Stimulated activated CD8-positive, alpha-beta memory T cell treated with anti-CD3 and anti-CD28 coated beads, Interleukin-2, amount 100 ng/mL, for 1 hour (primary cell): ENCODE measurements at places on chromosomes 3 and 15.
A peak's percentile ranks its signal among the peaks of the same experiment; 100 is the strongest.

DNA sequence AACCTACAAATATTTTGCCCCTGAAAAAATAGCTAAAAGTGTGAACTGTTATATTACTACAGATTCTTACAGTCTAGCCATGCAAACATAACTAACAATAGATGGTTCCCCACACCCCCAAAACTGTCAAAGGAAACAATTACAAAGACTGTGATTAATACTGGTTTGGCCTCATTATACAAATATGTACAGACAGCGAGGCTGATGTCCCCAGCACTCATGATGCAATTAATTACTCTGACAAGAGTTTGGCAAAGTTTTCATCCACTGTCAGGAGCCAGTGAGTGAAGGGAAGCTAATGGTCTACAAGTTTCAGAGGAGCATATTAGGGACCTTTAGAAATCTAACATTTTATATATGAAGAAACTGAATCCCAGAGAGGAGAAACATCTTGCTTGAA, 61.0 kb downstream of the HMG20A start:
- DNase-seq: no peak

GRCh38 chr3:22399566-22399965, 648.6 kb upstream of the ZNF385D start:
- no peak for DNase-seq

DNA sequence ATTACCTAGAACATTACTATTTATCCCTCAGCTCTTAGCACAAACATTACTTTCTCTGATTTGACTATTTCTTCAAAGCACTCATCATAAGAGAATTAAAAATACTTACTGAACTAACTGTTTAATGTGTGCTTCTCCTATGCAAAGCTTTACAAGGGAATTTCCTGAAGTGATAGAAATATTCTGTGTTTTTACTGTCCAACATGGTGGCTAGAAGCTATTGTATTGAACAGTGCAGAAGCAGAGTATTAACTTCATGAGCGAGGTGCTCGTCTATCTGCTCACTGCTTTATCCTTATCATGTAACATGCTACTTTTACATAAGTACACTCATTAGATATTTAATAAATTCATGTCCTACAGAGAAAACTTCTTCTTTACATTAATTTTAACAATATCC, 239.1 kb downstream of the ISL2 start:
- no peak for DNase-seq

DNA sequence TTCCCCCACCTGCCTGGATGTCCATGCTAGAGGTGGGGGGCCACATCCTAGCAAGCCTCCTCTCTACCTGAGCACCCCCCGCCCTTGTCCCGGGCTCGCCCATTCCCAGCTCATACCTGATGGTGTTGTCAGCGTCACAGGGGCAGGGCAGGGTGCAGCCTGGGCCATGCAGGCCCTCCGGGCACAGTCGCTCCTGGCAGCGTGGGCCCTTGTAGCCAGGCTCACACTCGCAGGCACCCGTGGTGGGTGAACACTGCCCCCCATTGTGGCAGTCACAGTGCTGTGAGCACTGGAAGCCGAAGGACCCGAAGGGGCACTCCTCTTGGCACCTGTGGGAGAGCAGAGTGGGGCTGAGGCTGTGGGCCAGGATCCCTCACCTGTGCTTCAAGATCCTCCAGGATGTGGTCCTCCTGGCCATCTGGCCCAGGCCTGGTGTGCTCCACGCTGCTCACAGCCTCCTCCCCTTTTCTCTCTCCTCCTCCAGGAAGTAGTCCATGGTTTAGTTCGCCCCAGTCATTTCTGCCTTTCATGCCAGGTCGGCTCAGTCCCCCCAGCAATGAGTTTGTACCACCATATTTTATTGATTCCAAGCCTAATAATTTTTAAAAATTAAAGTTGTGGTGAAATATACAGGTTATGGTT, 95.6 kb downstream of the RAB11A start:
- DNase-seq: no peak

DNA sequence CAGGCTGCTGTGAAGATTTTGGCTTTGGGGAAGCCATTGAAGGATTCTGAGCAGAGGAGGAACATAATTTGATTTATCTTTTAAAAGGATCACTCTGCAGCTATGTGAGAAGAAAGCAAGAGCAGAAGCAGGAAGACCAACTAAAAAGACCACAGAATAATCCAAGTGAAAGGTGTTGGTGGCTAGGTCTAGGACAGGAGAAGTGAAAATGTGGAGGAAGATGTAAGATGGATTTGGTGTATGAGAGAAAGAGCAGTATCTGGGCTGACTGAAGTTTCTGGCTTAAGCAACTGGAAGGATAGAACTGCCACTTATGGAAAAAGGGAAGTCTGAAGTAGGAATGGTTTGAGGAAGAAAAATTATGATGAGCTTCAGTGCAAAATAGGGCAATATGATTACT, 62.0 kb downstream of the SFMBT1 start:
- no peak for DNase-seq

GRCh38 chr3:869734-870133, 223.1 kb upstream of the CNTN6 start:
- DNase-seq: no peak

GRCh38 chr15:75739791-75740190, 27.1 kb upstream of the CSPG4 start:
- no peak for DNase-seq

GRCh38 chr3:10281951-10282350, 10.8 kb downstream of the GHRL start:
- no peak for DNase-seq

GRCh38 chr15:66908744-66909095, 156.7 kb upstream of the SMAD3 start:
- no peak for DNase-seq

DNA sequence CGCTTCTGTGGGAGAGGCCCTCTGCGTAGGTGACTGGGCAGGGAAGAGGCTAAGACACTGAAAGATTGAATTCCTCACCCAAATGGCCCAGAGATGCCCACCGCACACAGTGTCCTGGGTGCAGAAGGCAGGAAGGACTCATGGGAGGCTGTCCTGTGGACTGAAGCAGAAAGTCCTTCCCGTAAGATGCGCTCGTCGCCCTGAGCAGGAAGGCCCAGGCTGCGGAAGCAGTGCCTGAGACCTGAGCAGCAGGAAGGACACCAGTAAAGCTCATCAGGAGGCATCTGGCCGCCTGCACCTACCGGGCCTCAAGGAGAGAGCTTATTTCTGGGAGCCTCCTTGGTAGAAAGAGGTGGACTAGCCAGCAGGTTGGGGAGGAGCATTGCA, 3.3 kb downstream of the PAK6 start:
- no peak for DNase-seq

DNA sequence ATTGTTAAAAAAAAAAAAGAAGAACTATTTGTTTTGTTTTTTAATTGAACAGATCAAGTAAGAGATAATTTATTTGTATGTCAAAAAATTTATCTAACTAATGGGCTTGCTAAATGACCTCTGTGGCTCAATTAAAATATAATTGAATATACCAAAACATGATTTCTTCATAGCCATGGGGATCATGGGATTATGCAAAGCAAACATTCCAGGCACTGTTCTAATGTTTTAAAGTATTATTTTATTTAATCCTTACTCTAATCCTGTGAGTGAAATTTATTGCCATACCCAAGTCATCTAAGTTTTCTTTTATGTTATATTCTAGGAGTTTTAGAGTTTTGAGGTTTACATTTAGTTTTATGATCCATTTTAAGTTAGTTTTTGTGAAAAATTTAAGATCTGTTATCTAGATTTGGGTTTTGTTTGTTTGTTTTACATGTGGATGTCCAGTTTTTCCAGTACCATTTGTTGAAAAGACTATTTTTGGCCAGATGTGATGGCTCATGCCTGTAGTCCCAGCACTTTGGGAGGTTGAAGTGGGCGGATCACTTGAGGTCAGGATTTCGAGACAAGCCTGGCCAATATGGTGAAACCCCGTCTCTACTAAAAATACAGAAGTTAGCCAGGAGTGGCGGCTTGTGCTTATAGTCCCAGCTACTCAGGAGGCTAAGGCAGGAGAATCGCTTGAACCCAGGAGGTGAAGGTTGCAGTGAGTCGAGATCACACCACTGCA, 52.3 kb upstream of the CNOT10 start:
- no peak for DNase-seq

GRCh38 chr3:145094355-145094941, 1066.5 kb downstream of the PLOD2 start:
- DNase-seq: no peak

- DNase-seq: no peak
Observed at GRCh38 chr3:9780458-9780812, 10.7 kb upstream of the CAMK1 start.

- DNase-seq: no peak
Observed at GRCh38 chr3:193446965-193447602, 68.5 kb upstream of the ATP13A5 start.

DNA sequence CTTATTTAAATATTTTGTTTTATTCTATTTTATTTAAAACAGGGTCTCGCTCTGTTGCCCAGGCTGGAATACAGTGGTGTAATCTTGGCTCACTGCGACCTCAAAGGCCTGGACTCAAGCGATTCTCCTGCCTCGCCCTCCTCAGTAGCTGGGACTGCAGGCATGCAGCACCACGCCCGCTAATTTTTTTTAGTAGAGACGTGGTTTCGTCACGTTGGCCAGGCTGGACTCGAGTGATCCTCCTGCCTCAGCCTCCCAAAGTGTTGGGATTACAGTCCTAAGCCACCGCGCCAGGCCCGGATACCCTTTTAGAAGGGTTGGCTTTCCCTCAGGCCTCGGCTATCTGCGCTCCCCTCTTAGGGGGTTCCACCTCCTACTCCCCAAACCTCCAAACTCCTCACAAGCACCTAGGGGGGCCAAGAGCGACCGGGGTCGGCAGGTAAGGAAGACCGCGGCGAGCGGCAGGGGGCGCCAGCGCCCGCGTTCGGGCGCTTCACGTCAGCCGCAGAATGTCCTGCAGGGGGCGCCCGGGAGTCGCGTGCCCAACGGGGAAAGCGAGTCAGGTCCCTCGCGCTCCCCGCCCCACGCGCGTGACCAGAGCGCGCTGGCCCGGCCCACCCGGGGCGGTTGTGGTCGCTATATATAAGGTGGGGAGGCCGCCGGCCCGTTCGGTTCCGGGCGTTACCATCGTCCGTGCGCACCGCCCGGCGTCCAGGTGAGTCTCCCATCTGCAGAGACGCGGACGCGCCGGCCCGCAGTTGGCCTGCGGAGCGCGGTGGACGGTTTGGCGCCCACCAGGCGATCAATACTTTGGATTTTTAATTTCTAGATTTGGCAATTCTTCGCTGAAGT, 51.8 kb upstream of the GATM start:
- DNase-seq: peak; percentile 78

GRCh38 chr3:64070704-64071103, 47.4 kb upstream of the PSMD6 start:
- DNase-seq: no peak

DNA sequence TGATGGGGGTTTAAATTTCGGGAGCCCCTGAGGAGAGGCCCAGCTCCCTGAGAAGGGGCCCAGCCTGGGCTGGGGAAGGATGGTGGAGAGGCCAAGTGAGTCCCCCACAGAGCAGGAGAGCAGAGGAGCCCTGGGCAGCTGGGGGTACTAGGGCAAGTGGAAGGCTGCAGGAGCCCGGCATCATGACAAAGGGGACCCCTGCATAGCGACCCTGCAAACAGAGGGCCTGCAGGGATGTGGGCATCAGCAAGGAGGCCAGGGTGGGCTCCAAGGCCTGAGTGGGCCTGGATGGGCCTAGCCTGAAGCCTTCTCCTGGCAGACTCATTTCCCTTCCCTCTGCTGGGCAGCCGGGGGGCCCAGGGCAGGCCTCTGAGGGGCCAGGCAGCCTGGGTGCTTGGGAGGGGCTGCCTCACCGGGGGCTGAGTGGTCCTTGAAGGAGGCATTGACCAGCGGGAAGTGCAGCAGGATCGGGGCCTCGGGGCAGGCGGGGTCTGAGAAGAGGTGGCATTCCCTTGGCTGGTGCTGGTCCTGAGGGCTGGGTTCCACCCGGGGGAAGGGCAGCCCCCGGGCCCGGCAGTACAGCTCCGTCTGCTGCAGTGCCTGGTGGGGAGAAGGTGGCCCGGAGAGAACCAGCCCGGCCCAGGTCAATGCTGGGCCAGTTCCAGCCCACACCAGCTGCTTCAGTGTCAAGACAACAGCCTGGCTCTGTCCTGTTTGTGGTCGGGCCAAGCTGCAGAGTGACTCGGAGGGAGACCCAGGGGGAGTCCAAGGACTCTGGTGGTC, 24.7 kb downstream of the PLA2G4D start:
- no peak for DNase-seq
